ENCODE measurements at places on chromosomes 6 and 20.
A peak's percentile ranks its signal among the peaks of the same experiment; 100 is the strongest.

GRCh38 chr6:126804332-126805064 lies 314.0 kb upstream of the RSPO3 start:
- peak; percentile 7 for DNase-seq

DNA sequence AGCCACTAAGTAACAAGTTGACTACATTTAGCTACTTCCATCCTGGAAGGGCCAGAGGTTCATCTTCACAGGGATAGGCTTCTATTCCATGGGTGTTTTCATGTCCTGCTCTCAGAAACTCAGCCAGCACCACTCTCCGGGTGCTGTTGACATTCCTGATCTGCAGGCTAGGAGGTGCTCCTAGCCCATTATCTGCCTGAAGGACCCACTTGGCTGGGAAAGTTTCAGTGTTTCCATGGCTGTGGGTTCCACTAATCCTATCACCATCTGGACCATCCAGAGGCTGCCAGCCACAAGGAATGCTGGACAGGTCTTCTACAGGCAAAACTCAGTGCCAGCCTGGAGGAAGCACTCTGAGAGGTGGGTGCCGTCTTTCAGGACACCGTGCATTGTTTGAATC lies 45.2 kb downstream of the HLA-G start:
- DNase-seq: no peak

GRCh38 chr6:453152-453551 lies 61.6 kb downstream of the IRF4 start:
- DNase-seq: no peak

- no peak for DNase-seq
Measured at GRCh38 chr6:40930045-40930444, 109.0 kb downstream of the UNC5CL start.

DNA sequence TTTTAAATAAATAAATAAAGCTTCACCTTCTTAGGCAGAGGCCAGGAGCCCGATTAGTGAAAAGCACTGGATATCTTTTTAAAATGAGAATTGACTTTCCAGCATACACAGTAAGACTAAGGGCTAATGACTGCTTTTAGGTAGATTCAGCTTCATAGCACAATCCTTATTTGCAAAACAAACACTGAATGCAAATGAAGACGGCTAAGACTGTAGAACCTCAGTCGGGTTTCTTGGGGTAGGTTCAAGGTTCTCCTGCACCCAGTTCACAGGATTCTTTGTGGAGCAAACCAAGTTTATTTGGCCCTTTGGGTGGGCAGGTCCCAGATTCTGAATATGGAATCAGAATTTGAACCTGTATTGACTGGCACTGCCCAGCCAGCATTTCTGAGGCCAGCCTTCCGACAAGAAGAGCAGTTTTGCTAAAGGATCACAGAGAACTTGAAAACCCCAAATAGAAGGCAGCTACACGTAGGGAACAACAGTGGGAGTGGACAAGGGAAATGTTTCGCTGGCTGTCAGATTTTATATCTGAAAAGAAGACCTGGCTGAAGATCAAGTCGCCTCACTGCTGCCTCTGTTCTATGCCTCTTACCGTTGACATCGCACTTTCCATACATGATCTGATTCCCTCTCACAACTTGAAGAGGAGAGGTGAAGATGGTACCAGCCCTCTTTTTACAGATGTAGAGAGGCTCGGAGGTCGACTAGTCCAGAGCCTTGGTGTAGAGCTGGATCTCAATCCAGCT lies 8.2 kb downstream of the TRERF1 start:
- no peak for DNase-seq

- no peak for DNase-seq
Measured at GRCh38 chr20:41261790-41262717, 55.5 kb downstream of the ZHX3 start.

- no peak for DNase-seq
Measured at GRCh38 chr6:1698527-1698926, 88.8 kb downstream of the FOXC1 start.

DNA sequence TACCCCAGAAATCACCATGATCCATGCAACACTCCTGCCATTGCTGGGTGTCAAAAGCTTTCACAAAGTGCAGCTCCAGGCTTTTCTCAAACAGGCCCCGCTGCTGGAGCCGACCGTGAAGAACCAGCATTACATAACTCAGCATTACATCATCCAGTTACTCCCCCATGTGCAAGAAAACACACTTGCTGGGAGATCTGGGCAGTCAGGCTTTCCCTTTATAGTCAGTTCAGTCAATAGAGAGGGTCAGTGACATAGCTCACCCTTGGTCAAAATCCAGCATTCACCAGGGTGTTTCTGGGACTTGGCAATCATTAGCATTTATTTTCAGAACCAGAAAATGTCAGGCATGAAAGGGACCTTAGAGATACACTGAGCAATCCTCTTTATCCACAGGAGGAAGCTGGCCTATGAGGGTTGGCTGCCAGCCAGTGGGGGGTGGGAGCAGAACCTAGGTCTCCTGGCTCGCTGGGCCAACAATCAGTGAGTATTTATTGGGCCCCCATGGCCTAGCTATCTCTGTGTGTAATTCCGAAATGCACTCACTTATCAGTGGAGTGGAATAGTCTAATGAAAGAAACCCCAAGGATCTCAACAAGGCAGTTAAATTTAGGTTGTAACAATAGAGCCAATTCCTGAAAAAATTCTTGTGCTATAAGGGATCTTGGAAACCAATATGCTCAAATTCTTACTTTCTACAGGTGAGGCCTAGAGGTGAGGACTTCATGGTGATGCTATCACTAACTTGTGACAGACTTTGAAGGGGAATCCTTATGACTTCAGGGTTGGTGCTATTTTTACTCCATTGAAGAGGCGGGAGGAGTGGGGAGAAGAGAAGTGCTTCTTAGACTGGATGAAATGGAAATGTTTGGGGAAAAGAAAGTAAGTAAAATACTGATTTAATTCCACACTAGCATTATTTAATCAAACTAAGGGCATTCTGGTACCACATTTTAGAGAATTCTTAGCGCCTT lies 54.6 kb downstream of the LYRM4 start:
- DNase-seq: peak; percentile 22

DNA sequence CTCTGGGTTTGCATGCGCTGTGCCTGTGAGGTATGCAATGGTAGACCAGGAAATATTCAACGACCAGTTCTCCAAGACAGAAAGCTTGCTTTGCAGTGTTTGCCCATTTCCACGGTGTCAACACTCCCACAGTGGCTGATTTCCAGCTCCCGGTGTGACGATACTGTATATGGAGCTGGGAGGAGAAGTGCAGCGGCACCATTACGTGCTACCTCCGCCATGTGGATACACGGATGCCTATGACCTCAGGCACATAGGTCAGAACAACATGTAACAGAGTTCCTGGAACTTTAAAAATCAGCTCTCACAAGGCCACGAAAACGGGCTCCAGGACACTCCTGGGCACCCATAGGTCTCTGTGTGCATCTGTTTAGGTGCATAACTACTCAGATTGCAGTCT lies 51.1 kb downstream of the NFATC2 start:
- no peak for DNase-seq

GRCh38 chr6:165799391-165800153 lies 136.5 kb upstream of the PDE10A start:
- DNase-seq: no peak

GRCh38 chr6:15515226-15515625 lies 147.6 kb downstream of the DTNBP1 start:
- no peak for DNase-seq

- no peak for DNase-seq
Measured at GRCh38 chr6:131379948-131380347, 193.1 kb upstream of the ARG1 start.

- DNase-seq: no peak
Measured at GRCh38 chr20:12434672-12435071, 517.0 kb downstream of the BTBD3 start.

- DNase-seq: no peak
Measured at GRCh38 chr6:6730831-6731230, 142.3 kb downstream of the LY86 start.

DNA sequence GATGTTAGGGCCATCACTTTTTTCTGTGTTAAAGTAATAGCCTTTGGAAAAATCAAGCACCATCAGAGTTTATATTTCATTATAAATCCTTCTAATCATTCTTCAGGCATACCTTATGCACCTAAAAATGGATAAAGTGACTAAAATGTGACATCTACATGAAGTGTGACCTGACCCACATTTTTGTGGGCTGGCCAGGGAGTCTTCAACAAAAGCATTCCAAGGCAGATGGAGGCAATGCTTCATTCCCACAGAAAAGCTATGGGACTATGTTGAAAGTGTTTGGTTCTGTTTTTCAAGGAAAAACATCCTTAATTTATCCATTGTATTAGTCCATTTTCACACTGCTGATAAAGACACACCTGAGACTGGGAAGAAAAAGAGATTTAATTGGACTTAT lies 58.8 kb upstream of the LTV1 start:
- DNase-seq: no peak

DNA sequence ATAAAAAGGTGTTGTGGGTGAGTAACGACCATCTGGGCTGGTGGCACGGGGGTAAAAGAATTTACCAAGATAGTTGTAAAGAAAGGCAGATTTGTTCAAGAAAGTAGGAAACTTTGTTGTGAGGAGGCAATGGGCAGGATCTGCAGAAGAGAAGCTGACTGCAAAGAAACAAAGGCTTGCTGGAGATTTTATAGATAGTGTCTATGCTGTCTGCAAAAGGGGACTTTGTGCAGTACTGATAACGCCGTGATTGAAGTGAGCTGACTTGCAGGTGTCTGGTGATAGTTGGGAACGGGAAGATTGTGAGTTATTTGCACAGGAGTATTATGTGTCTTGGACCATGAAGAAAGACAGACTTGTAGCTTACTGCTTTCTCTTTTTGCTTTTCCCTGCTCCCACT lies 36.8 kb upstream of the GSTA3 start:
- DNase-seq: no peak

- no peak for DNase-seq
Measured at GRCh38 chr6:16392010-16392409, 153.6 kb downstream of the GMPR start.

DNA sequence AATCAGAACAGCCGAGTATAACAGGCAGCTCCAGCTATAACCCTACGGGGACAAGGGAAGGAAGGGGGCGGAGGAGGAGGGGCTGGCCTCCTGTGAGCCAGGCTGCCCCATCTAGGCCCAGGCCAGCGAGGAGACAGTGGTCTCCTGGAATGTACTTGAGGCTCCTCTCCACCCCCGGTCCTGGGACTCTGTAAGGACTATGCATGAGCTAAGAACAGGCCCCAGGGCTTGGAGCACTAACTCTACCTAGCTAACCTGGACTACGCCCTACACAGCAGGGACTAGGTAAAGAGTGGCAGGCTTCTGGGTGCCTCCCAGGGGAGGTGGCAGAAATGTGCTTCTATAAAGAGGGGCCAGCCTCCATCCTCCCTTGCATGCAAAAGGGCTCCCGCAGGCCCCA lies 8.9 kb downstream of the KCNK15 start:
- peak; percentile 41 for DNase-seq

DNA sequence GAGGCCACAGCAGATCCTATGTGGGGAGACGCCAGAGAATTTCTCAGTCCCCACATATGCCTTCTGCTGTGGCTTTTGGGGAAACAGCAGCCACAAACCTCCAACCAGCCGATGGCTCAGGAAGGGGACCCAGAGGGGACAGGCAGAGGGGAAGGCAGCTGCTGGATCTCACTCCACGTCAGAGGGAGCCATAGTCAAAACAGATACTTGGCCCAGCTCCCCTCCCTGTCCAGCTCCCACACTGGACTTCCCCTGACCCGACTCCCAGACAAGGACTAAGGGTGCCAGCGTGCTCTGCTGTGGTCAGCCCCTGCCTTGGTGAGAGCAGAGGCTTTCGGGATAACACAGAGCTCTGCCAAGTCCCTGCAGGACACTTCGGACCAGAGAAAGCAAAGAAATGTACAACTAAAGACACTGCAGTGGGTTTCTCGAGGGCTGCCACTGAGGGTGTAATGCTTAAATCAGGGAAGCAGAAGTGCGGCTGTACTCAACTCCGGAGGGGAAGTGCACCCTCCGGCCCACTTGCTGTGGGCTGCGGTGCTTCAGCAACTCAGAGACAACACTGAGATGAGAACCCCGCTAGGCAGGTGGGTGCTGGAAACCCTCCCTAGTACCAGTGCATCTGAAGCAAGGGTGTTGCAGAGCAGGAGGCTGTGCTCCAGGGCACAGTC lies 47.2 kb downstream of the RRBP1 start:
- no peak for DNase-seq
